CD8-positive, alpha-beta T cell (primary cell): ENCODE measurements at places on chromosomes 4 and X.
A peak's percentile ranks its signal among the peaks of the same experiment; 100 is the strongest.

GRCh38 chr4:30719454-30720020 lies 632 bp upstream of the PCDH7 start:
- DNase-seq = no peak

DNA sequence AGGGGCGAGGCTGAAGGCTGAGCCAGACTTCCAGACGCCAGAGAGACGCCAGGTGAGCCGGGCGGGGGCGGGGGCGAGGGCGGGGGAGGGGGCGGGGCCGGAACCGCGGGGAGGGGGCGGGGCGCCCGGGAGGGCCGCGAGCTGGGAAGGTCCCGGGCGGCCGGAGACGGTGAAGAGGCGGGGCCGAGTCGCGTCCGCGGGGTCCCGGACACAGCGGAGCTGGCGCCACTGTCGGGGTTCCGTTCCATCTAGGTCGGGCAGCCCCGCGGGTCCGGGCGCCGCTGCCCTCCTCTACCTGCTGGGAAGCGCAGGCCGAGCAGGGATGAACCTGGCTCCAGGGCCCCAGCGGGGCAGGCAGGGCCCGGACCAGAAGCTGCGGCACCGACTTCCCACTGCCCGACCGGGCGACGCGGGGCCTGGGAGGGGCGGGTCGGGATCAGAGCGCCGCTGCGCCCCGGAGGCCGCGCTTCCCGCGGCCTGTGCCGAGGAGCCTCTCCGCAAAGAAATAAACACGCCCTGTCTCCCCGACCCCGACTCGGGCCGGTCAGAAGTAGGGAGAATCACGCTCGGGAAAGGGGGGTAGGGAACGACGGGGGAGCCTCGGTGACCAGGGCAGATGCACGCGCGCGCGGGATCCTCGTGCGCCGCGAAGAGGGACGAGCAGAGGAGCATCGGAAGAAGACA lies 10.6 kb downstream of the HMX1 start:
- no peak for DNase-seq

DNA sequence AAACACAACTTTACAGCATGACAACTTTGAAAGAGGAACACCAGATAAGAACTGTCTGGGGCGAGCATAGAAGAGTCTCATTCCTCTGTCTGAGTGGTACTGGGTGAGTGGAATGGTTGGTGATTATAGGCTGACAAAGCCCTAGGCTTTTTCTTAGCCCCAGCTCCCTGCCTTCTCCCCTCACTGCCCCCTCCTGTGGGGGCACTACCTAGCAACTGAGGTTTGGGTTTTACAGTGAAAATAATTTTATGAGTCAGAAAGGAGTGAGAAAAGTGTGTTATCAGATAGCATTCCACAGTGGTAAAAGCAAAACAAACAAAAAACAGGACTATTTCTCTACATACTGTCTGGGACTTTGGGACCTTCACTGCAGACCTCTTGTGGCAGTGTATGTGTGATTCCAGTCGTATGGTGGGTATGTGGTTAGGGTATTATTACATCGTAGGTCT lies 10.5 kb upstream of the TMEM165 start:
- DNase-seq = no peak

- DNase-seq = peak; percentile 88
Measured at GRCh38 chr4:56821381-56822243, at the start of gene SPINK2. Gene SPINK2, minus strand, starts transcription at chr4:56821701. Its CDS starts 39 bp downstream, at chr4:56821662.

DNA sequence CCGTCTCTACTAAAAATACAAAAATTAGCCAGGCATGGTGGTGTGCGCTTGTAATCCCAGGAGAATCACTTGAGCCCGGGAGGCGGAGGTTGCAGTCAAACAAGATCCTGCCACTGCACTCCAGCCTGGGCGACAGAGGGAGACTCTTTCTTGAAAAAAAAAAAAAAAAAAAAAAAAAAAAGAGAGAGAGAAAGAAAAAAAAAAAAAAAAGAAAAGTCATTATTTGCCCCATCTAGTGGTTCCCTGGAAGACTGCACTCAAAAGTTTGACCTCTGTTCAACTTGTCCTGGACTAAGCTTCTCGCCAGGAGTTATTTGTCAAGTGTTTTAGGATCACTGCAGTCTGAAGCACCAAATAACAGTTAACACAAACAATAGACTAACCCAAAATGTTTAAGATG lies 45.3 kb upstream of the KCTD8 start:
- no peak for DNase-seq

DNA sequence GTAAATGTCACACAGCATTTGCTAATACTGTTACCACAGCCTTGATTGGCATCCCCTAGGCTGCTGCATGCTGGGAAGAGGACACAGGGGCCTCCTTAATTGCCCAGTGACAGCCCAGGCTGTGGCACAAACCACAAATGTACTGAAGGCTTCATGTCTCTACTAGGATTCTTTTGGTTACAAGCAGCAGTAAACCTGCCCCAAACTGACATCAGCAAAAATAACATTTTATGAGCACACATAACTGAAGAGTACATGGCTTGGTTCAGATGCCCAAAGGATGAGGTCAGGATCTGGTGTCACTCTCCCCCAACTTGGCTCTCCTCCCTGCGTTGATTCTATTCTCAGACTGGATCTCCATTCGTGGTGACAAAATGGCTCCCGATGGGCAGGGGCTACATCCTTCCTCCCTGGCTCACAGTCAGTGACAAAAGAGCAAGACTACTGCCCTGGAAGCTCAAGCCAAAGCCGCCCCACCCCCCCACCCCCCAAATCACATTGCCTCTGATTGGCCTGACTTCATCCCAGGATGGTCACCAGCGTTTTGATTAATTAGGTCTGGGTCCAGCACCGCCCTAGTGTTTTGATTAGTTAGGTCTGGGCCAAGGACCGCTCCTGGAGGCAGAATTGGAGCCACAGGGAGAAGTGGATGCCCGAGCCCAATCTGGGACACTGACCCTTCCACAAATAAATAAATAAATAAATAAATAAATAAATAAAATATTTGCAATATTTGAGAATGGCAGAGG lies 180.5 kb upstream of the RBPJ start:
- no peak for DNase-seq

GRCh38 chr4:10354225-10354624 lies 103.0 kb downstream of the ZNF518B start:
- no peak for DNase-seq

- DNase-seq = no peak
Measured at GRCh38 chr4:2843941-2844584, 419 bp downstream of the ADD1 start.

DNA sequence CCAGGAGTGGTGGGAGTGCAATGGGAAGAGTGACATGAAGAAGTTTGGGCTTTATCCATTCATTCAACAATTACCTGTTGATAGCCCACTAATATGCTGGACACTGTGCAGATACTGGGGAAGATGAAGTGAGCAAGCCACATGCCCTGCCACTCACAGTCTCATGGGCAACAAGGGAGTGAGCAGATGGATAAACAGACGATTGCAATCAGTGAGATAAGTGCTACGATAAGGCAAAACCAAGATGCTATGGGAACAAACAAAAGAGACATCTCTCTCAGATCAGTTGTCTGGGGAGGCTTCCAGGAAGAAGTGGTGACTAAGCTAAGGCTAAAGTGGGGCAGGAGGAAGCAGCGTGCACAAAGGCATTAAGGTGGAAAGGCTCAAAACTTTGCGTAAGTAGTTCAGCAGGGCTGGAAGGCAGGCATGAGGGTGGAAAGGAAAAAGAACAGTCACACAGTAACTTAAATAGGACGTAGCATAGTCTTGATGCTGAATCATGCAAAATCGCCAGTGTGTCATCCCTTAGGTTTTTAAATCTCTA lies 31.7 kb downstream of the GAB3 start:
- no peak for DNase-seq

- no peak for DNase-seq
Measured at GRCh38 chr4:52711834-52712250, 39.4 kb downstream of the ERVMER34-1 start.
